CD4-positive, alpha-beta T cell treated with Interleukin-15 for 4 hours (primary cell): ENCODE measurements at places on chromosomes 4 and X.
A peak's percentile ranks its signal among the peaks of the same experiment; 100 is the strongest.

DNA sequence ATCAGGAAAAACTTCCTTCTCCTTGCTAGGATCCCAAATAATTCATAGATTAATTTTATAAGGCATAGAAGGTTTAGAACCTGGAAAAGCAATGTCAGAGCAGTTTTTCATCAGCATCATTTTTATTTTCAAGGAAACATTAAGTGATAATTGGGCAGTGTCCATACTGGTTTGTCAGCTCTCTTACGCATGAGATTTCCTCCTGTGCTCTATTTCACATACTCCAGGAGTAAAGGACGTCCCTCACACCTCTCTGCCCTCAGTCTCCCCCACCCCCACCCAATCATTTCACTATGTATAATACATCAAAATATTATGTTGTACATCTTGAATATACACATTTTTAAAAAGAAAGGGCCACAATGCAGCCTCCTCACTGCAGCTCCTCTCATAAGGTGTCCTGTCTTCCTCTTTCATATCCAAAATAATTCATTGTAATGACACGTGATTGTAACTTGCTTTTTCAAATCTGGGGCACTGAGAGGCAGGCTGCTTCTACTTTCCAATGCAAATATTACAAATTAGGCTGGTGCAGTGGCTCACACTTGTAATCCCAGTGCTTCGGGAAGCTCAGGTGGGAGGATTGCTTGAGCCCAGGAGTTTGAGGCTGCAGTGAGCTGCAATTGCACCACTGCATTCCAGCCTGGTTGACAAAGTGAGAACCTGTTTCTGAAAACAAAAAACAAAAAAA lies 34.4 kb downstream of the ARHGEF38 start:
- no peak for DNase-seq

DNA sequence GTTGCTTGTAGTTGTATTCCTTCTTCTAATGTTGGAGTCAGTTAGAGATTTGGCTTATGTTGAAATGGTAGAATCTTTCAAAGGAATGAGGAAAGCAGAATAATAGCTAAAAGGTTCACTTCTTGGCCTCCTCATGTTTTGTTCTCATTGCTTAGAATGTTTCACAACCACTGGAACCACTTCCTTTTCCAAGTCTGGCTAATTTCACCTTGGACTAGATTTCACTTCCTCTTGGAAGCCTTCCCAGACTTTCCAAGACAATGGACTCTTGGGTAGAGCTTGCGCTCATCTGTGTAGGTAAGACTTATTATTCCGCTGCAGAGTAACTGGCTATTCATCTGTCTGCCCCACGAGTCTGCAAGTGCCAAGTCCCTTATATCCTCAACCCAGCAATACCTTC lies 8.3 kb downstream of the SPATA18 start:
- DNase-seq, result no peak

- no peak for DNase-seq
These were observed 605.1 kb downstream of the BCOR start for GRCh38 chrX:39492497-39493162.

DNA sequence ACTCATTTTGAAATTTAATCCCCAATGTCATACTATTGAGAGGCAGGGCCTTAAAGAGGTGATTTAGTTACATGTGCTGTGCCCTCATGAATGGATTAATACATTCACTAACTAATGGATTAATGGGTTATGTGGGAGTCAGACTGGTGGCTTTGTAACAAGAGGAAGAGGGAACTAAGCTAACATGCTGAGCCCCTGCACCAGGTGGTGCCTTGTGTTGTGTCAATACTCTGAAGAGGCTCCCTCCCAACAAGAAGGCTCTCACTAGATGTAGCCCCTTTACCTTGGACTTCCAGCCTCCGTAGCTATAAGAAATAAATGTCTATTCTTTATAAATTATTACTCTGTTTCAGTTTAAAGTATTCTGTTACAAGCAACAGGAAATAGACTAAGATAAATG lies 411.9 kb upstream of the EMCN start:
- DNase-seq, result no peak

DNA sequence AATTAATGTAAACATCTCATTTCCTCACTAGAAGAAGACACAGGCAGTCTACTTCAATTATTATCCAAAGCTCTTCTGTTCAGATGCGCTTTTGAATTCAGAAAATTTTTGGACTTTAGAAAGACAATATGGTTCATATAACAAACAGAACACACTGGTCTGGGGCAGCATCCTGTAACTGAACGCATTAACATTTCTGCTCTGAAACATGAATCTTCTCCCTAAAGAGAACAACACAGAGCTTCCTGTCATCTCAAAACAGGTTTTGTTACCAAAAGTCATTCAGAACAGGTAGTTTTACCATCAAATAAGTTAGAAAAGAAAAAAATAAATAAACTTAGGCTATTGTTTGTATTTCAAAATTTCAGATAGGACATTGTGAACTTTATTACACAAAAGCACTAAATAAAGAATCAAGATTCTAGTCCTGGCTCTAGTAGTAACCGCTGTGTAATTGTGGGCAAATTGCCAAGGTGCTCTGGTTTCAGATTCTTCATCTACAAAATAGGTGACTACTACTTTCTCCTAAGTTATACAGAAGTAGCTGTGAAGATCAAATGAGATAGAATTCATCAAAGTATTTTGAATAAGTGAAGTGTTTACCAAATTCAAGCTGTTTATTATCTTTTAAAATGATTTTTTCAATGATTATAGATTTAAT lies 252.3 kb upstream of the RASGEF1B start:
- DNase-seq, result peak; percentile 20

- no peak for DNase-seq
These were observed 27.9 kb downstream of the GRK4 start for GRCh38 chr4:2991243-2991642.

GRCh38 chrX:148905400-148905799 lies 405.0 kb downstream of the AFF2 start:
- no peak for DNase-seq

GRCh38 chr4:119693126-119693525 lies 64.5 kb upstream of the PDE5A start:
- no peak for DNase-seq

DNA sequence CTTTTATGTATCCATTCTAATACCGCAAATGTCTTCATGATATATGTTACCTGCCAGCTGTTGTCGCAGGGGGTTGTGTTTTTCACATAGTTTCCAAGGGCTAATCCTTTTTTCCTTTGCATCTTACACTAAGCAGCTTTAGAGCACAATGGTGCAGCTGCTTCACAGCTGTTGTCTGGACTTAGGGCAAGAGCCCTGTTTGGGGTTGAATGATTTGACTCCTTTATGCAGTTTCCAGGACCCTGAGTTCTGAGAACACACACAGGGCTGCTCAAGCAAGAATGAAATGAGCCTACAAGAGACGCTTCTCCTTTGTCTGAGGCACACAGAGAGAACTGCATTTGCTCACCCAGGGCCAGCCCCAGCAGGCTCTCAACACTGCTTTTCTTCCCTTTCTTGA lies 20.2 kb downstream of the CCNG2 start:
- DNase-seq, result no peak

DNA sequence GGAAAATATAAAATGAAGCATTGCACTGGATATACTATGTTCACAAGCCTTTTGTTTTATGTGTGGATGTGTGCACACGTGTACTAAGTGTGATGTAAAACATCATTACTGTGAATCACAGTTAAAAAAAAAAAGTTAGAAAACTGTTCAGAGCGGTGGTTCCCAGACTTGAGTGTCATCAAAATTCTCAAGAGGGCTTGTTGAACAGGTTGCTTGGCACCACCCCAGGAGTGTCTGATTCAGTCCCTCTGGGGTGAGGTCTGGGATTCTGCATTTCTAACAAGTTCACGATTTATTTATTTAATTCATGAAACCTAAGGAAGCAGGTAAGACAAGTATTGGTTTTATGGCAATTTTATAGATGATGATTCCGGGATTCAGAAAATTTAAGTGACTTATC lies 1.8 kb downstream of the CENPU start:
- DNase-seq, result no peak

DNA sequence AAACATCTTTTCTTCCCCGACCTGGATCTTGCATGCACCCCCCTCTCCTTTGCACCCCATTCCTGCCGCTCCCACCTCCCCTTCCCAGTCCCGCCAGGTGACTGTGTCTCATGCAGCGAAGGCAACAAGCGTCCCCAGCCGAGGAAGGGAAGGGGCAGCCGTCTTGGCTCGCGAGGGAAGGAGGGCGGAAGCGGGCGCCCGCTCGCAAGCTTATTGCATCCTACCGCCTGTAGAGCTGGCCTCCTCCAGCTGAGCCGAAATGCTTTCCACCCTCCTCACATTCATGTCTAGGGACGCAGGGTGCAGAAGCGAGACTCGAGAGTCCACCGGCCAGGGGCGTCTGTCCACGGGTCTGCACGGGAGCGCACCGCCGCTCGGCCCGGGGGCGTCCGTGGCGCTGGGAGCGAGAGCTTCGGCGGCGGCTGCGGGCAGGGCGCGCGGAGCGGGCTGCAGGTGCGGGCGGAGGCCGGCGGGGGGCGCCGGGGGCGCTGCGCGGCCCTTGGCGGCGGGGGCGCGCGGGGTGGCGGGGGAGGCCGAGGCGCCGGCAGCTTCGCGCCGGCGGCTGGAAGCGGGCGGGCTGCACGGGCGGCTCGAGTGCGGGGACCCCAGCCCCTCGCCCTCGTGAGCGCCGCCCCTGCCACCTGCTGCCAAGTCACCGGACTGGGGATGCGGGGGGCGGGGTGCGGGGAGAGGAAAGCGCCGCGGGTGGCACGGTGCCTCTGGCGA lies at the start of gene KCNIP4:
Gene KCNIP4 (minus strand): TSS at position 426 of the 726 bp plus-strand sequence.
- no peak for DNase-seq
